ENCODE measurements at places on chromosomes 5 and 9.

DNA sequence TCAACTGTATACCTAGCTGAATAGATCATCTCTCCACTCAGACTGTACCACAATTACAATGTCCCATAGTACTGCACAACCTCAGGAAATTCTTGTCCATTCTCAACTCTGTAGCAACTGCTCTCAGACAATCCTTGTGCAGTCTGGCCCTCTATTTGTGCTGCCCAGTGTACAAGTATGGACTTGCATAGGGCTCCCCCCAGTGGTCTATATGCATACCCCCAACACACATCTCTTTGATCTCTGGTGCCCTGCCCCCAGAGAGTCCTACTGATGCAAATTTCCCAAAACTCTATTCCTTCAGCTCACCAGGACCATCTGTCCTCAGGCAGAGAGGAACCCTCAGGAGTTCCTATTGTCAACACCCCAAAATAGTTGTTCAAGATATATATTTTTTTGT is 205.3 kb downstream of the SLCO4C1 start:
- DNase-seq = no peak

GRCh38 chr9:127522727-127523126 is 71.4 kb downstream of the LRSAM1 start:
- DNase-seq = no peak

DNA sequence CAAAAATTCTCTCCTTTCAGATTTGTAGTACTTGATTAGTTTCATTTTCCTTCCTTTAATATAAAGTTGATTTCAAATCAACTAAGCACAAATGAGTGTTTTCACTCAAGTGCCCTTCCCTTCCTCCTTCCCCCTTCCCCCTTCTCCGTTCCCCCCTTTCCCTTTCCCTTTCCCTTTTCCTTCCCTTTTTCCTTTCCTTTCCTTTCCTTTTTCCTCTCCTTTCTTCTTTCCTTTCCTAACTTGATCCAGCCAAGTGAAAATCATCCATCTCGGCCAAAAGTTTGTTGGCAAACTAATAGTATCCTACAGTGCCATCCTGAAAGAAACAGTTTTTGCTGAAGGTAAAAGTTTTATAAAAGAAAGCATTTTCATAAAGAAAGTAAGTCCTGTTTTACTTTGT is 85.3 kb upstream of the CD180 start:
- DNase-seq = no peak

- no peak for DNase-seq
Observed at GRCh38 chr9:122053064-122053463, 40.0 kb downstream of the TTLL11 start.

GRCh38 chr5:166062094-166062493 is 2229.4 kb upstream of the WWC1 start:
- DNase-seq = no peak

GRCh38 chr9:114030364-114030763 is 47.7 kb downstream of the AMBP start:
- no peak for DNase-seq

- DNase-seq = no peak
Observed at GRCh38 chr5:153490118-153491037, at the start of gene GRIA1. Gene GRIA1 (plus strand): TSS chr5:153490670.

DNA sequence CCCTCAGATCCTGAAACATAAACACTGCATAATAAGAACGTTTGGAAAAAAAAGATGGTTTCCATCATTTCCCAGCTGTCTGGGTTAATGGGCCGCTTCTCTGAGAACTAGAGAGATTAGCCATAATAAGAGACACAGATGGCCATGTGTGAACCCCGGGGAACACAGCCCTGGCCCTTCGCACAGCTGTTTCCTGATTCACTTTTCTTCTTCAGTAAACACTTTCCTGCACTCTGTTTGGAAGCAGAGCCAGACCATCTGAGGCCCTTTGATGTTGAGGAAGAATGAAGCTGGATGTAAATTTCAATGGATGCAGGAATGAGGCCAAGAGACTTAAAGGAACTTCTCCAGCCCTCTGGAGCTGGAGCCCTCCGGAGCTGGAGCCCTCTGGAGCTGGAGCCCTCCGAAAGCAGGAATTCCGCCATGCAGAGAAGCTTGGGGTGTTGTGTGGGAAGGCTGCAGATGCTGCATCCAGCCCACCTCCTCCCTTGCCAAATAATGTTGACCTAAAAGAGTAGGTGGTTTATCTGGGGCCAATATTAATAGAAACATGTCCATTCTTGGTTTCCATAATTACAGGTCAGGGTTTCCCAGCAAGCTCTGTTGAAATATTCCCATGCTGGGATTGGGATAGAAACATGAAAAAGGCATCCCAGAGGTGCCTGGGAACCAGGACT is 218.9 kb downstream of the NXNL2 start:
- DNase-seq = no peak

- no peak for DNase-seq
Observed at GRCh38 chr9:15936306-15936921, 383.6 kb downstream of the CCDC171 start.

DNA sequence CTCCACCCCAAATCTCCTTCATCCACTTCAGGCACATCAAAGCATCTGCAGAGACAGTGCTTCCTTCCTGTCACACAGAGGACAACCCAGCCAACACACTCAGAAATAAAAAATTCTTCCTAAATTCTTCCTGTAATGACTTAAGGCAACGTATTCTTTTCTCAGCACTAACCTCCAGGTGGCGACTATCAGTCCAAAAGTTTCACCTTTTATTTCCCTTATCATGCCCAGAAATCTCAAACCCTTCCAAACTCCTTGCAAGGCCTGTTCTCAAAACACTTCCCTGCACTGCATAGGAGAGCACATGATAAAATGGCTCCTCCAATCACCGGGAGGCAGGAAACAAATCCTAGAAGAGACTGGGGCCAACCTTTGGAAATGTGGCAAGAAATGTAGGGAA is 35.1 kb downstream of the SLIT3 start:
- no peak for DNase-seq

GRCh38 chr5:177494346-177495195 is 2.8 kb downstream of the PDLIM7 start:
- no peak for DNase-seq

DNA sequence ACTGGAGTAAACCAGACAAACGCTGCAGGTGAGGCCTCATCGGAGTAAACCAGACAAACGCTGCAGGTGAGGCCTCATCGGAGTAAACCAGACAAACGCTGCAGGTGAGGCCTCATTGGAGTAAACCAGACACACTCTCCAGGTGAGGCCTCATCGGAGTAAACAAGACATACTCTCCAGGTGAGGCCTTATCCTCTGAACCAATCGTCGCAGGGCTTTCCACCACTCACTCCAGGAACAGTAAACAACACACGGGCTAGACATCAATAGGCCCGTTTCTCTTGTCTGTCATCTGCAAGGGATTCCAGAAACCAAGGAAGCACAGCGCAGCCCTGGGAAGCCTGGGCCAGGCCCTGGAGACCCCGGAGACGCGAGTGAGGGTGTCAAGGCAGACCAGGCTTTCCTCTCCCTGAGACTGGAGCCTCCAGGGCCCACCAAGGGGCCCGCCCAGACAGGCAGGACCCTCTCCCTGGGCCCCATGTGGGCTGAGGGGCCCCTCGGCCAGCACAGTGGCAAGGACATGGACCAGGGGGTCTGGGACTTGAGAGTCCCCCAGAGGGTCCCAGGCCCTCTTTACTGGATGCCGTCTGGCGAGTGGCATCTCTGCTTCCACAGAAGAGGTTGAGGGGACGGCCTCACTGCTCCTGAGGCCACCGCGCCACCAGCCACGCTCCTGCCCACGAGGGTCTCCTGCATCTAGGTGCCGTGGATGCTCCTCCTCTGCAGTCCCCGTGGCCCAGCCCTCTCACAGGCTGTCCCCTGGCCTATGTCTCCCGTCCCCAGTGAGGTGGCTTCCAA is 26.4 kb upstream of the NSMF start:
- no peak for DNase-seq

DNA sequence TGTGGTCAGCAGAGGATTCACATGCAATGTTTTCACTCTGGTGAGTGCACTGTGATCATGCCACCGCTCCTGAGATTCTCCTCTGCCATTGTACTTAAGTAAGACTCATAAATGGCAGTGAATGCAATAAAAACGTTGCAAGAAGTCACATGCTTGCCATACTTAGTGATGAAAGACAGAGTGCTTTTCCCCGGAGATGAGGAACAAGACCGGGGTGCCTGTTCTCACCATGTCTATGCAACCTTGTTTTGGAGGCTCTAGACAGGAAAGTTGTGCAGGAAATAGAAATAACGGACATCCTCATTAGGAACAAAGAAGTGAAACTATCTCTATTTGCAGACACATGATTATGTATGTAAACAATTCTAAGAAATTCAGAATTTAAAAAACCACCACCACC is 84.7 kb upstream of the IRX2 start:
- DNase-seq = no peak

DNA sequence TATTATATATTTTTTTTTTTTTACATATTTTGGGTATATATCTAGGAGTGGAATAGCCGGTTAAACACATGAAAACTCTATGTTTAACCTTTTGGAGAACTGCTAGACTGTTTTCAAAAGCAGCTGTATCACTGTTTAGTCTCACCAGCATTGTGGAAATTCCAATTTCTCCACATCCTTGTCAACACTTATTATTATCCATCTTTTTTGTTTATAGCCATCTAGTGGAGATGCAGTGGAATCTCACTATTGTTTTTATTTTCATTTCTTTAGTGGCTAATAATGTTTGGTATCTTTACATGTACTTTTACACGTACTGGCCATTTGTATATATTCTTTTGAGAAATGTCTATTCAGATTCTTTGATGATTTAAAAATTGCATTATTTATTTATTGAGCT is 22.7 kb upstream of the CCDC180 start:
- DNase-seq = no peak

DNA sequence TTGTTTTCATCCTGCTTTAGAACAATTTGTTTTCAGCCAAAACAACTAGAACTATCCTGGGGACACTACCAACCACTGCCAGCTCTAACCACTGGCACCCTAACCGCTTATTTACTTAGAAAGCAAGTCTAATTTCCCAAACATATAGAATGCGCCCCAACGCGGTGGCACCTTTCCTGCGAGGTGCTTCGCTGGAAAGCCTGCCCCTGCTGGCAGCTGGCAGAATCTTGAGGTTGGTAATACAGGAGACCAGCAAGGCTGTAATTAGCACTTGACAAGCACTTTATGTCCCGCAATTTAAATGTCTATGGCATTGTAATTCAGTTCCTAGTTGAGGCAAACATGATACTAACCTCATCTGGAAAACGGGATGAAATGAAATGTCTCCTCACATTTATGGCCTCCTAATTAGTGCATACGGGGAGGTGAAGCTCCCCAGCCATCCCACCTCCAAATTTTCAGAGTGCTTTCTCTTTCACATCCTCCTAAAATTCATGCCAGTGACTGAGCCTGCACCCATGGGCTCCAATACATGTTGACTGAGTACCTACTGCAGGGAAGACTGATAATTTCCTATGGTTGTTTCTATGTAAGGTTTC is 30.4 kb downstream of the GABBR2 start:
- DNase-seq = peak; percentile 2

- no peak for DNase-seq
Observed at GRCh38 chr9:33157960-33158842, 8.9 kb downstream of the B4GALT1 start.

GRCh38 chr9:124282442-124283227 is 24.9 kb downstream of the NEK6 start:
- DNase-seq = no peak

- DNase-seq = no peak
Observed at GRCh38 chr5:126301056-126301455, 122.2 kb upstream of the GRAMD2B start.

- DNase-seq = no peak
Observed at GRCh38 chr9:17402309-17402708, 176.6 kb upstream of the SH3GL2 start.

DNA sequence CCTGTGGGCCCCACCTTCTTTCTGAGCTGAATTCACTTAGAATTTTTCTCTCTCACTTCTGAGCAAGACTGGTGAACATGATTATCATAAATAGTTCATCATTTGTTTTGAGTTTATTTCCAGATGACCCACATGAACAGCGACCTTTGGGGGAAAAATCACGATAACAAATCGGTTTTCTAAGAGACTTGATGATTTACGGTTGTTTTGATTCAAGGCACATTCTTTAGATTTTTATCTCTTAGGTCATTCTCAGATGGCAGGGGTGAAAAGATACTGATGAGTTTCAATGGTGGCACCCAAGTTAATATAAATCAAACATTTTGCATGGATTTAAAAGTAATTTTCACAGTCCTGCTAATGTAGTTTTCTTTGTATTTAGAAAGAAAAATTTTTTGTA is 95.1 kb downstream of the DMXL1 start:
- DNase-seq = no peak

GRCh38 chr9:126974594-126974993 is 60.0 kb downstream of the RALGPS1 start:
- DNase-seq = no peak

DNA sequence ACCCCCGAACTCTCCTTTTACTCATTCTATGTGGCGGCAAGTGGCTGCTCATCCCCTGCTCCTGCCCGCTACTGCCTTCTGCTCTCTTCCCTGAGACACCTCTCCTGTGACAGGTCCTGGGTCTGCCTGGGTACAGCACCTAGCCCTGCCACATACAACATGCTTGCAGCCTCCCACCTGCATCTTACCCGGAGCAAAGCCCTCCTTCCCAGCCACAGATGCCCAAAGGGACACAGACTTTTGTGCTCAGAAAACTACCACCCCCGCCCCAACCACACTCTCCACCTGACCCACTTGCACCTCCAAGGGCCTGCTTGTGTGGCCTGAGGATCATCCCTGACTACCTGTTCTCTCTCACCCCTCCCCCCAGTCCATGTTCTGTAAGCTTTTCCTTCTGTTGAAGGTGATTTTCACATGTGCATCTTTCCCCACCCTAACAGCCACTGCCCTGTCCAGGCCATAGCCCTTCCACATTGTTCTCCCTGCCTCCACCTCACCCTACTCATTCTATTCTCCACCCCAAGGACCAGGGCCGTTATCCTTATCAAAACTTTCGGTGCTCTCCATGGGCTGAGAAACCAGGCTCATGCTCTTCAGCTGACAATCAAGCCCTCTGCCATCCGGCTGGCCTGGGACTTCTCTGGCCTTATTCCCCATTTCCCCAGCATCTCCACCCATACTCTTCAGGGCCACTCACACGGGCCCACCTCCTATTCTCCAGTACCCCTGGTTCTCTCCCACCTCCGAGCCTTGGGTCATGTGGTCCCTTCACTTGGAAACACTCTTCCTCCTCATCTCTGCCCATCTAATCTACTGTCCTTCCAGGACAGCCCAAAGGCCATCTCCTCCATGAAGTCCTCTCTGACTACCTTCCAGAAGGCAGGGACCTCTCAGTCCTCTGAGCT is 46.4 kb upstream of the ALDH1B1 start:
- DNase-seq = no peak

All from cerebellar nuclear complex (tissue), 1 donor.